ENCODE measurements at places on chromosomes 4 and X.
A peak's percentile ranks its signal among the peaks of the same experiment; 100 is the strongest.

DNA sequence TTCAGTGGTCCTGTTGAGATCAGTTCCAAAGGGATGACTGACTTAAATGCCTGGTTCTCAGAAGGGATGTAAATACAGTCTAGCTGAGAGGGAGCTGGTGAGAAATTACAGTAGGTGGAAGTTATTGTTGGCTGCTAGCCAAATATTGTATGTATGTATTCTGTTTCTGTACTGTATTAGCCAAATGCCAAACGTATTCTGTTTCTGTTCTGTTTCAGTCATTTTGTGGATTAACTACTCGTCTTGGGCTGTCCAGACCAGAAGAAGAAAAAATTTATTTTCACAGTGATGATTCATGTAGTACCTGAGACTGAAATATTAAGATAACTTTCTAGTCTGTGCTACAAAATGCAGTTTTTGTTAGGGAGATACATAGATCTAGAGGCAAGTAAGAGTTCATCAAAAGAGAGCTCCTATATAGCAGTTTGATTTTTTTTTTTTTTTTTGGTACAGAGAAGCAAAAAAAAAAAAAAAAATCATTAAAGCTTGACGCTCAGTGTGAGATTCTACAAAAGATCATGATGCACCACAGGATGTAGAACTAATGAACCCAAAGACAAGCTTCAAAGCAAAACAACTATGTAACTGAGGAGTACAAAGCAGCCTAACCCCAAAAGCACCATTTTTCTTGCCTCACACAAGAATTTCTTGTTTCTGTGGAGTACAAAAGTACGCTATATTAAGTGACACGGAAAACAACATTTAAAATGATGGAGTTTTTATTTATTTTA lies 54.8 kb downstream of the CASP6 start:
- DNase-seq = no peak

- no peak for DNase-seq
Observed at GRCh38 chr4:81512757-81513501, 41.2 kb upstream of the RASGEF1B start.

- no peak for DNase-seq
Observed at GRCh38 chr4:38332699-38333098, 331.3 kb upstream of the KLF3 start.

DNA sequence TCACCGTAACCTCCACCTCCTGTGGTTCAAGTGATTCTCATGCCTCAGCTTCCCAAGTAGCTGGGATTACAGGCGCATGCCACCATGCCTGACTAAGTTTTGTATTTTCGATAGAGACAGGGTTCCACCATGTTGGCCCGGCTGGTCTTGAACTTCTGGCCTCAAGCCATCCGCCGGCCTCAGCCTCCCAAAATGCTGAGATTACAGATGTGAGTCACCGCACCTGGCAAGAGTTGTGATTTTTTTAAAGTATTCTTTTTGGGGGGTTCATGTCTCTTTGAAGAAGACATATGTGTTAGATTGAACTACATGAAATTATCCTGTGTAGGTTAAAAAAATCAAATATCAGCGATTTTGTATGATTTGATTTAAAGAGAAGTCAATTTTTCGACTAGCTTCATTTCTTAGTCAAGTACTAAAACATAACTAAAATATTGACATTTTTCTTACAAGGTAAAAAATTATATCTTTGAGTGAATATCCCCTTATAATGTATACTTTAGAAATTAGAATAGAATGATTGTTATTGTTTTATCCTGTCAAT lies 60.3 kb upstream of the ANTXR2 start:
- DNase-seq = no peak

GRCh38 chr4:84932462-84932861 lies 34.0 kb downstream of the WDFY3 start:
- no peak for DNase-seq

- no peak for DNase-seq
Observed at GRCh38 chr4:114236171-114236769, 256.8 kb upstream of the ARSJ start.

DNA sequence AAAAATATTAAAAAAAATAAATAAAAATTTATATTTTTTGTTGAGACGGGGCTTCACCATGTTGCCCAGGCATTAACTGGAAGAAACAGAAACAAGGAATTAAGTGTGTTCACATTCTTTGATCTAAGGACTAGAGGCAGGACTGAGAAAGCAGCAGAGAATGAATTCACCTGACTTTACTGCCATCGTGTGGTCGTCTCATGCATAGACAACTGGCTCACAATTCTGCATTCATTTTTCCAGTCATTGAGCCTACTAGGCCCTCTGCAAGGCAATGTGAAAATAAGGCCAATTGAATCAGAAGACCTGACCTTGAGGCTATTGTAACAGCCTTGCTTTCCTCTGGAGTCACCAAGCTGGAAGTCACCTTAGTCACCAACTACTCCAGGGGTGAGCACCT lies 37.4 kb downstream of the LHFPL1 start:
- DNase-seq = peak; percentile 34

- DNase-seq = no peak
Observed at GRCh38 chr4:16830081-16830480, 68.4 kb downstream of the LDB2 start.

GRCh38 chrX:136528645-136529315 lies 3.2 kb upstream of the VGLL1 start:
- peak; percentile 36 for DNase-seq

DNA sequence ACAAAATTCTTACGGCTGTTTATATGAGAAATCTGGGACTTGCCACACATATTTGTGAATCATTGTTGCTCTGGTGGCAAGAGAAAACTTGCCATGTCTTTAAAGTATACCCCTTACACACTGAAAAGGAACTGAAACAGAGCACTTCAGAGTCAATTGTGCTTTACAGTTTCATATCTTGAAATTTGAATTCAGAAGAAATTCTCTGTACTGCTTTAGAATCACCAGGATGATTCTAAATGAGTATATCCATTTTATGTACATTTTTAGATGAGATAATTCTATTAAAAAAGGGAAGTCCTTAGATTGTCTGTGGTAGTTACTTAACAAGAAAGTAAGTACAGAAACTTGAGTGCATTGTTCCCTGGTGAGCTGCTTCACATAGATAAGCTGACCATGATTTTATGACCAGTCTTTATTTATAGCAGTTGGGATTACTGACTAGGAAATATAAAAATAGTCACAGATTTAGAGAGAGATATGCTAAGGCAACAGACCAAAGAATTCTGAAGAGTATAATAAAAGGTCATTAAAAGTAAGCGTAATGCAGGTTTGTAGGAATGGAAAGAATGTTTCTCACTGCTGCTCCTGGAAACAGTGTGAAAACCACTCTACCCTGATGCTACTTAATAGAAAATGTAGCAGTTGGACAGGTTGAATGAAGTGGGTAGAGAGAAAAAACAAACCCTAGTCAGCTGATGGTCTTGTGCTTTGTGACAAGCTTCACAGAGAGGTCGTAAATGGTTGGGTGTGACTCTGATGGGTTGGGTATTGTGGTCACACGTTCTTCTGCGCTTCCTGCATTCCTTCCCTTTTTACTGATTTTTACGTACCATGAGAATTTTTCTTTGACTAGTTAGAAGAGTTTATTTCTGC lies 41.0 kb downstream of the FNIP2 start:
- DNase-seq = peak; percentile 90

- DNase-seq = no peak
Observed at GRCh38 chrX:23066588-23067281, 67.0 kb downstream of the DDX53 start.

DNA sequence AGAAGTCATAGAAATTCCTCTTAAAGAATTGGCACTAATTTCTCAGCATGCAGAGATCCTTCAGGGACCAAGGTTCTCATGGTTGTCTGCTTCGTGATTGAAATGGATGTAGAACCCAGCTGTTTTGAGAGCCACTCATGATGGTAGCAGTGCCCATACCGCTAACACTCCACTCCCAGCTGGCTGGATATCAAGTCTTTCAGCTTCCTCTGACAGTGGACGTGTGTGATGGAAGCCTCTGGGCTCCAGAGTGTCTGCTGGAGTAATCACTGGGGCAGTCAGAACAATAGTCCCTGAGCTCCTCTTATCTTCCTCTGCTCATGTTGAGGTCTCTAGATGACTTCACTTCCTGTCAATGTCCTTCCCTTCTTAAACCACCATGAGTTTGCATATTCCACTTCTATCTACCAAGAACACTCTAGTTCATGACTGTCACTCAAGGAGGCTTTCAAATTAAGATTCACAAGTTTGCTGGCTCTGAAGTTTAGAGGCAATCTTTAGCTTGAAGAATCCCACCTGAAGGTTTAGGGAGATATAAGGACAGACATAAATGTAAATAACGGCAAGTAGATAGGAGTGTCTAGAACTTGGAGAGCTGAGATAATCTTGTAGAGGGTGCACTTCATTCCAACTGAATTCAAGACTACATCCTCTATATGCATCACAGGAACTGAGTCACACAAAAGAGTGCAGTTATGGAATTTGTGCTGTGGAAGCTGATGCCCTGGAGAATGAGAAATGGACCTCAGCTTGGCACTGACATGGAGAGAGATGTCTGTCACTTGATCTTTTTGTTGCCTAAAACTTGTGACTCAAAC lies 64.5 kb upstream of the WDR1 start:
- peak; percentile 26 for DNase-seq

- no peak for DNase-seq
Observed at GRCh38 chrX:151153667-151154066, 22.7 kb upstream of the GPR50 start.

GRCh38 chr4:40059362-40059761 lies 2.7 kb downstream of the N4BP2 start:
- no peak for DNase-seq

DNA sequence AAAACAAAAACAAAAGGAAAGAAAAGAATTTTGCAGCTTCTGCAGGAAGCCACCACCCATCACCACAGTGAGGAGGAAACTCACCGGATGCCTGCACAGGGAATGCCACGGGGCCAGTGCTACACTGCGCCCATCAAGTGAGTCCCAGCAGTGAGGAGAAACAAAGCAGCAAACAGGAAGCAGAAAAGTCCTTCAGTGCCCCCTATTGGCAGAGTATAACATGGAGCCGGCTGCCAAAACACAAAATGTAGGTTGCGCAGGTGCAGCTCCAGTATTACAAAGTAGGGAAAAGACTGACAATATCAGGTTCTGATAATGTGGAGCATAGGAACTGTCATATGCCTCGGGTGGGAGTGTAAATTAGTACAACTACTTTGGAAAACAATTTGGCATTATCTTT lies 23.3 kb upstream of the SCML2 start:
- DNase-seq = peak; percentile 13

DNA sequence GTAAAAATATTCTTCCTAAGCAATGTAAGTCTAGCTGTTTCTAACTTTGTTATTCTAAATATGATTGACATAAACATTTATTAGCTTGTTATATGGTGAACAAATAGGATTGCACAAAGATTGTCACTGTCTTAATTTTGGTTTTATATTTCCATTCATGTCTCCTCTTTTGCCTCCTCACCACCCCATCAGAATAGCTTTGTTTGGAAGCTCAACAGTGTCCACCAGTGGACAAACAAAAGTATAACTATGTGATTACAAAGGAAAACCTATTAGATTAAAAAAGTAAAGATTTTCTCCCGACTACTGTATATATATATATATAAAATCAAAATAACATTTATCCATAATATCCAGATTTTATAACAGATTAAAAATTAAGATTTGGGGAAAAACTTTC lies 468.2 kb downstream of the ZIC3 start:
- DNase-seq = no peak

- no peak for DNase-seq
Observed at GRCh38 chr4:7165874-7166201, 26.5 kb upstream of the SORCS2 start.

GRCh38 chr4:13285336-13285735 lies 198.8 kb downstream of the RAB28 start:
- peak; percentile 25 for DNase-seq

DNA sequence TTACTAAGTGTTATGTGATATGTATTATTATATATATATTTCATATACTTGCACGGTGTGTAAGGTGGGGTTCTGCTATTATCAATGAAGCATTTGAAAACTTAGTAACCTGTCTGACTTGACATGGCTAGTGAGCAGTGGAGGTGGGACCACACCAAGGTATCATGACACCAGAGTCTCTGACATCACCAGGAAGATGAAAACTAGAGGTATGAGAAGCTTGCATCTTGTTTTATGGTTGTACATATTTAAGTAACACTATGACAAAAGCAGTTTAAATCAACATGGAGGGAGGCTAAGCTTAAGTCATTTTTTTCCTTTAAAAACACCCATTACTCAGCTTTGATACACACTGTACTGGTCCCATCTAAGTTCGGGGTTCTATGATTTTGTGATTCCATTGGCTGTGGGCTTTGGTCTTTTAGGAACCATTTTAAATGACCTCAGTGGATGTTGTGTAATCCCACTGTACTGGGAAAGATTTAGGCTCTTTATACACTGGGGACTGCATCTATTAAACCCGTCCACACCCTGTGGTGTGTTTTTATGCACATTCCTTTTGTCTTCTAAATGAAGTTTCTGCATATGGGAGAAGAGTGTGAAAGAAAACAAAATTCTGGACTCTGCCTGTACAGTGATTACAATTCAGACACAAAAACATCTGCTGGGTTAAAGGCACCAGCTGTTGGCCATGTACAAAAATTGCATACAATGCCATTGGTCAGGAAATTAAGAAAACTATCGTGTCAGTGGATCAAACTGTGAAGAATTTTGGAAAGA lies 570.6 kb downstream of the SPRY1 start:
- no peak for DNase-seq

DNA sequence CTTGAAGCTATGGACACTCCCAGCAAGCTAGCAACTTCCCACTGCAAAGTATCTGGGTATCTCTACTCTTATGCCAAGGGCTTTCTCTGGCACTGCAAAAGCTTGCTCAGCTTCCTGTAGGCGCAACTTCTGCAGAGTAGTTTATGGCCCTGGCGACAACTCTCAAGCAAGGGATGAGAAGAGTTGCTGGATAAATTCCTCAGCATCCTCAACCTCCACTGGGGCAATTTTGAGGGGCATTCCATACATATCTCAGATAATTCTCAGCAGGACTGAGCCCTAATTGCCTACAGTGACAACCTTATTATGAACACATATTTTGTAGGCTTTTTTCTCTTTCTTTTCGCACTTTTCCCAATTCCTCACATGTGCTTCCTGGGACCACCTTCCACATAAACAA lies 31.2 kb upstream of the TAB3 start:
- no peak for DNase-seq

- peak; percentile 65 for DNase-seq
Observed at GRCh38 chrX:94058728-94059382, 384.8 kb downstream of the FAM133A start.

- peak; percentile 16 for DNase-seq
Observed at GRCh38 chr4:143626134-143626911, 74.2 kb downstream of the FREM3 start.

GRCh38 chrX:9875801-9876200 lies 89.6 kb downstream of the SHROOM2 start:
- no peak for DNase-seq
